ENCODE measurements at places on chromosomes 1 and 21.

- DNase-seq: no peak
These were observed 9.2 kb downstream of the GPR157 start for GRCh38 chr1:9119745-9120144.

- DNase-seq: no peak
These were observed 24.7 kb downstream of the CAPZB start for GRCh38 chr1:19460535-19461219.

DNA sequence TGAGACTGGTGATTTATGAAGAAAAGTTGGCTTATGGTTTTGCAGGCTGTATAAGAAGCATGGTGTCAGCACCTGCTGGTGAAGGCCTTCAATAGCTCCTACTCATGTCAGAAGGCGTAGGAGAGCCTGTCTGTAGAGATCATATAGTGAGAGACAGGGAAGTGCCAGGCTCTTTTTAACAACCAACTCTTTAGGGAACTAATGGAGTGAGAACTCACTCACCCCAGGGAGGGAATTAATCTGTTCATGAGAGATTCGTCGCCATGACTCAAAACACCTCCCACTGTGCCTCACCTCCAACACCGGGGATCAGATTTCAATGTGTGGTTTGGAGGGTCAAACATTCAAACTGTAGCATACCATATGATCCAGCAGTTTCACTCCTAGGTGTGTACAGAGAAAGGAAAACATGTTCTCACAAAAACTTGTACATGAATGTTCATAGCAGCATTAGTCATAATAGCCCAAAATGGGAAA is 72.6 kb downstream of the TTC3 start:
- DNase-seq: no peak

GRCh38 chr21:36820176-36821031 is 121.5 kb downstream of the SIM2 start:
- no peak for DNase-seq

GRCh38 chr1:32886004-32886827 is at the start of gene HPCA:
HPCA (plus strand) TSS chr1:32886491; CDS start chr1:32888899, 2,408 bp downstream.
- peak; percentile 27 for DNase-seq

DNA sequence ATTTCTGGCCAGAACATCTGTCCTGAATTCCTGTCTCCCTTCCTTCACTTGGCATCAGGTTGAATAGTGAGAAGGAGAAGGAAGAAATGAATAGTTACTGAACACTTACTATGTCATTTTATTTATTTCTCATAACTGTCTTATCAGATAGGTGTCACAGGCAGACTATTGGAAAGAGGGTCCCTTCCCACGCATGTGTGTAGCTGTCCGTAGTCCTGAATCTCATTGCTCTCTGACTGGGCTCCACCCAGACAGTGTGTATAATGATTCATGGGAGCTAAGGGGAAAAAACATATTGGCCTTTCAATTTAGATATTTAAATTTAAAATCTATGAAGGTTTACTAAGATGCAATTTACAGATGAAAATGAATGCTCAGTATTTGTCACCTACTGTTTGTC is 86.1 kb downstream of the OMA1 start:
- DNase-seq: no peak

DNA sequence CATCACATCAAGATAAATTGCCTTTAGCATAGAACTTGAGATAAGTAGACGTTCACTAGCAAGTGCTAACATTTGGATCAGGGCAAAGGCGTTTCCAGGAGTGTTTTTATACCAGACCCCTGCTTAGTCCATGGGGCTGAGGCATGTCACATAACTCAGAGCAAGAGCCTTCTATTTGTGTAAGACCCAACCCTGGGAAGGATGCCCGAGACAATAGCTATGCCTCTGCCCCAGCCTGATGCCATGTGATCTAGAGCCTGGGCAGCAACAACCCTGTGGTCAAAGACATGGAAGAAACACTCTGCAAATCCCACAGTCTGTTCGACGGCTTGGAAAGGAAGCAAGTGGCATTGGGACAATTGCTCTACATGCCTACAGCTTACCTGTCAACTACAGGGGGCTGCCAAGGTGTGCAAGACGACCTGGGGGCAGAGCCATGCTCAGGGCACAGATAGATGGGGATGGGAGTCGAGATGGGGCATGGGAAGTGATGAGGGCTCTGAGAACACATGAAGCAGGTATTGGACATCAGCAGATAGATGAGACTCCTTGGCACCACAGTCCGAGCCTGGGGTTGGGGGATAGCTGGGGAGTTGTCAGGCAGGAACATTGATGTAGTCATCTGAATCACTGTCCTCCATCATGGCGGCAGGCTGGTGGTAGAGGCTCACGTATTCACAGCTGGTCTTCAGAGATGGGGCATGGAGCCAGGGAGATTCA is 7.3 kb downstream of the IL24 start:
- no peak for DNase-seq

GRCh38 chr21:25822981-25823380 is 88.2 kb downstream of the GABPA start:
- DNase-seq: no peak

DNA sequence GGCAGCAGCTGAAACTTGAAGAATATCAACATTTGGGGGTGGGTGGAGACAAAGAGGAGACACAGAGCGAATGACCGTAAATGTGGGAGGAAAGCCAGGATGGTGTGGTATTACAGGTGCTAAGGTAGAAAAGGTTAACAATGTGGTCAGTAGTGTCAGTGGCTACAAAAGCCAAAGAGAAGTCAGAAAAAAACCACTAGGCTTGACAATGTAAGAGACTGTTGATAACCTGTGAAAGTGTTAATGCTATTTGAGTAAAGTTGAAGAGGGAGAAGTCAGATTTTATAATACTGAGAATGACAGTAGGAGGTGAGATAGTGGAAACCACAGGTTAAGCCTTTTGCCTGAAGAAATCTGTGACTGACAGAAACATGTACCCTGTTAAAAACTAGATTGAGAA is 120.8 kb downstream of the CLEC20A start:
- DNase-seq: no peak

DNA sequence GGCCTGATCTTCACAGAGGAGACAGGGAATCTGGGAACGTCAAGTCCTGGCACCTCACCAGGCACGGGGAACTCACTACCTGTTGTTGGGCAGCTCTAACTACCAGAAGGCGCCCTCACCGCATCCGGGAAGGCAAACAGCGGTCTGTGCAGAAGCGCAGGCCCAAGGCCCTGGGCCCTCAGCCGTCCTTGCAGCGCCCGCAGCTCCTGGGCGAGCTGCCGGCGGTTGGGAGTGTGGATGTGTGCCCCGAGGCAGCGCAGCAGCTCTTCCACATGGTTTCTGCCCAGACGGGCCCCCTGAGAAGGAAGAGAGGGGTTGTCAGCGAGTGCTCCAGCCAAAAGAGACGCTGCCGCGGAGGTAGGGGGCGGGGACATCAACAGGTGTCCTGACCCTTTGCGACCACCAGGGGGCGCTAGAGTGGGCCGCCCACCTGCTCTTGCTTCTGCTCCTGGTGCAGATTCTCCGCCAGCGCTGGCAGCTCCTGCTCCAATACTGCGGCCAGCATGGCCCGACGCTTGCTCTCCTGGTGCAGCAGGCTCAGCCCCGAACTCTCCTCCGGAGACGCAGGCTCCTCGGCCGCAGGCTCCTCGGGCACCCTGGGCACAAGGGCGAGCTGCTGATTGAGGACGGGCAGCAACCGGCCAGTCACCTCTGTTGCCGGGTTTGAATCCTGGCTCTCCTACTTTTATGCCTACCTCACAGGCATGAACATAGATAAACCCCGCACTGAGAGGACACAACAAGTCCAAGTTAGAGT is 9.3 kb downstream of the MAP3K6 start:
- peak; percentile 64 for DNase-seq

GRCh38 chr1:216903382-216903740 is 180.1 kb upstream of the ESRRG start:
- DNase-seq: no peak

GRCh38 chr1:223486932-223487886 is 94.0 kb downstream of the CCDC185 start:
- DNase-seq: no peak

- no peak for DNase-seq
These were observed 29.1 kb upstream of the SLC16A1 start for GRCh38 chr1:112985123-112985522.

- no peak for DNase-seq
These were observed 160.8 kb upstream of the C1orf174 start for GRCh38 chr1:4060850-4061249.

- DNase-seq: no peak
These were observed 63.6 kb downstream of the EPHB2 start for GRCh38 chr1:22773981-22774832.

GRCh38 chr1:174954671-174955669 is 44.8 kb upstream of the CACYBP start:
- no peak for DNase-seq

DNA sequence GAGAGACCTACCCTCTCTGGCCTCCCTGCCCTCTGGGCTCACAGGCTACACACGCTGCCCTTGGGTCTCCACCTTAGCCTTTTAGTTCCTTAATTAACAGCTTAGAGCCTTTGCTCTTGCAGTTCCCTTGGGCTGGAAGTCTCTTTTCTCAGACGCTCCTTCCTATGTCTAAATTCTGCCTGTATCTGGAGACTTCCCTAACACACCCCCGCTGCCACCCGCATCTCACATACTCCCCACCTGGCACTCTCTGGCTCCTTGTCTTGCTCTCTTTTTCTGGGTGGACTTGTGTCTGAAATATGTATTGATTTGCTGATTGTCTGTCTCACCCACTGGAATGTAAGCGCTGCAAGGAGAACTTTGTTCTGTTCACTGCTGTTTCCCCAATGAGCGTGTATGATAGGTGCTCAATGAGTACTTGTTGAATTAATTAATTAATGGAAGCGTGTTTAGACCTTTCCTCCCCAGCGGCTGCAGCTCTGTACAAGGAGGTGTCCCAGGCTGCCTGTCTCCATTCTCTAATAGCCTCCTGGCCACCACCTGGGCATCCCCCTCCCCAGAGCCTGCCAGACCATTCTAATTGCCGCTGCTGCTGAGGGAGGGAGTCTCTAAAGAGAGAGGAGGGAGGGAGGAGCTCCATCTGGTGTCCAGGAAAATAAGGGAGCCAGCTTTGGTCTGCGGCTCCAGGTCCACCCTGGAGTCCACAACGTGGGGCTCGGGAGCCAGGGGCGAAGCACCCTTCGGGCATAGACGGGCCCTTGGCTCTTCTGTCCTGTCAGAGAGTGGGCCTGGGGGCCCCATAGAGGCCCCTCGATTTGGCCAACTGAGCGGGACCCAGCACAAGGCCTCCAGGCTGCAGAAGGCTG is 95.4 kb downstream of the RNF220 start:
- no peak for DNase-seq
